Colonic mucosa (tissue), 4 donors: ENCODE measurements at places on chromosomes 6 and 20. TPM values are rescaled to one million over a fixed set of nuclear protein-coding genes. Genes with fewer than 3 reads are reported as not detected.

GRCh38 chr6:36885461-36886401, at the start of gene C6orf89:
TSS of gene C6orf89 (plus strand) at chr6:36885952. CDS start at chr6:36899445, 13,493 bp downstream.
- peak; percentile 99 for DNase-seq

- no peak for DNase-seq
These were observed 13.3 kb downstream of the GRM4 start for GRCh38 chr6:34132486-34133185.

DNA sequence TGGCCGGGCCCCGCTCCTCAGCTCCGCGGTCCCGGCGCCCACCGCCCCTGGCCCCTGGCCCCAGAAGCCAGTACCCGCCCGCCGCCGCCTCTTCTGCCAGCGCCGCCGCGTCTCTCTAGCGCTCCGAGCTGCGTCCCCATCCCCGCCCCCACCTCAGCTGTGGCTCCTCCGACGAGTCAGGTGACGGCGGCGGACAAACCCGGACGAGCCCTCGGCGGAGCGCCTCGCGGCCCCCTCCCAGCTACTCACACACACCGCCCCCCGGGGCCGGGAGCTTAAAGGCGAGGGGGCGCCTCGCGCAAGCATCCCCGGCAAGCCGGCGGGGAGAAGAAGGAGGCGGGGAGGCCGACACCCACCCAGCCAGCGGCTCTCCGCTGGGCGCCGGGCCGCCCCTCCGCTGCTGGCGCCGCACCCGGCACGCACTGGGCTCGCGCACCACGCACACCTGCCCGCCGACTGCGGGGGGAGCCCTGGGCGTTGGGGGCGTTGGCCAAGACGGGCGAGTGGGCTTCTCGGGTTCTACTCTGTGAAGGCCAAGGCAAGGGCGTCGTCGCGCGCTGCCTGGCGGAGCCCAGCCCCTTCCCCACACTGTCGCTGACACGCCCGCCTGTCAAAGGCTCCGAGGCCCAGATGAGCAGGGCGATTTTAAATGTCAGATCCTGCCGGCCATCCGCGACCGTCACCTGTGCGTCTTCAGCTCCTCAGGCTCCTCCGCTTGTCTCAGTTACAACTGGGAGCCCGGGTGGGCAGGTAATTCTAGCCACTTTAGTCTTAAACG, at the start of gene SNAP91:
SNAP91 (minus strand) TSS at position 132 of the 778 bp plus-strand sequence. CDS start 1,174 bp downstream, outside the sequence.
- no peak for DNase-seq

DNA sequence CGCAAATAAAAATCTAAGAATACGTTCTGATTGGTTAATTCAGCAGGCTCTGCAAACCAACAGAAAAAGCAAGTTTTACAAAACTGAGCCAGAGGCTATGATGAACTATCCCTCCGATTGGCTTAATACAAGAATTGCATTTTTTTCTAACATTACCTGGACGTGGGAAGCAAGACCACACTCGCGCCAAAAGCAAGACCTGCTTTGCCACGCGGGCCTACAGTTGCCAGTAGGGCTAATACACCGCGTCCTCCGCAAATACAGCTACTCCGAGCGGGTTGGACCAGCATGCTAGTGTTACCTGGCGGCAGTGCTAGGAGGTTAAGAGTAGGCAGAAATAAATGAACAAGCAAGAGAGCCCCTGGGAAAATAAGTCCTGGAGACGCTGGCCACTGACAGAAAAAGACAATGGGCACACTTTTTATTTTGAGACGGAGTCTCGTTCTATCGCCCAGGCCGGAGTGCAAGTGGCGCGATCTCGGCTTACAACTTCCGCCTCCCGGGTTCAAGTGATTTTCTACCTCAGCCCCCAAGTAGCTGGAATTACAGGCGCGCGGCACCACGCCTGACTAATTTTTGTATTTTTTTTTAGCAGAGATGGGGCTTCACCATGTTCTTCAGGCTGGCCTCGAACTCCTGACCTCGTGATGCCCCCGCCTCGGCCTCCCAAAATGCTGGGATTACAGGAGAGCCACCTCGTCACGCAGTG, 131.9 kb upstream of the BTN3A2 start:
- no peak for DNase-seq

Gene XKR7
- total RNA-seq = 0.16 TPM

Gene BCAS1
- total RNA-seq = 67.9 TPM

Gene TUBB2B
- 2.3 TPM for total RNA-seq
